ENCODE measurements at places on chromosomes 13 and 19. TPM values are rescaled to one million over a fixed set of nuclear protein-coding genes. Genes with fewer than 3 reads are reported as not detected.

The CELF5 gene
- not detected for total RNA-seq

The MAP4K1 gene
- 1.4 TPM for total RNA-seq

The ZNF229 gene
- 3.5 TPM for total RNA-seq

The FAAP24 gene
- 5.4 TPM for total RNA-seq

DNA sequence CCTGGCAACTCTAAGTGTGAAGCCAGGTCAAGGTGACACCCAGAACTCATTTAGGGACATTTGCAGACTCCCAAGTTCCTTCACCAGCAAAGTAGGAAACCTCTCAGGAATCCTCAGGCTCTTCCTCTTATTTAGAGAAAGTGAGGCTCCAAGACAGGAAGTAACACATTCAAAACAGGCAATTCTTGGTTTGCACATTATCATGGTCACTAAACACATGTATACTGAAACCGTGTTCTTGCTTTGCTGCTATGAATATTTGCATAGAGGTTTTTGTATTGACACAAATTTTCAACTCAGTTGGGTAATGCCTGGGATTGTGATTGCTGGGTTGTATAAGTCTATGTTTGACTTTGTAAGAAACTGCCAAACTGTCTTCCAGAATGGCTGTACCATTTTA lies 13.2 kb upstream of the URI1 start:
- no peak for DNase-seq

DNA sequence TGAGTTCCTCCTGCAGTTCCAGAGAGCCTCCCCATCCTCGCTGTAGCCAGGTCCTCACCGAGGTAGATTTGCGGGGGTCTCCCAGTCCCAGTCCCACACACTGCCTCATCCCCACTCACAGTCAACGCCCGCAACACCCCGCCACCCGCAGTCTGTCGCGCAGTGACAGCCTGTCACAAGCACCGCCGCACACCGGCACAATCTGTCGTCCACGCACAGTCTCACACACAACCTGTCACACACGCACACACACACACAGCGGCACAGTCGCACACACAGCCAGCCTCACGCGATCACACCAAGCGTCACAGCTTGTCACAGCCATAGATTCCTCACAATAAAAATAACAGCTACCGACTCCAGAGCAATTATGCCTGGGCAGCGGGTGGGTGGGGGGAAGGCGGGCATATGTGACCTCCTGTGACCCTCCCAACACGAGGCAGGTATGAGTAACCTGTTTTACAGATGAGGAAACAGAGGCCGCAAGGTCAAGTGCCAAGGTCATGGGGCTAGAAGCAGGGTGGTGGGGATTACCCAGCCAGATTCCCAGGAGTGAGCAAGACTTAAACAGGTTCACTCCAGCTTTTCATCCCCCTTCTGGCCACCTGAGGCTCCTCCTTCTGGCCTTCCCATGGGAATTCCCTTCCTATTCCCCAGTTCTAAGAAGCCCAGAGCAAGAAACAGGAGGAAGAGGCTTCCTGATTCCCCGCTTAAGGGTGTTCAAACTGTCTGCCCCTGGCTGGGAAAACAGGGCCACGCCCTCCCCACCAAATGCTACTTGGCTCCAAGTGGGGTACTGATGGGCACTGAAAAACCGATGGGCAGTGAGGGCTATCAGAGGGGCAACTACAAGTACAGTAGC lies 13.9 kb downstream of the NFIX start:
- DNase-seq, result no peak

GRCh38 chr19:10270616-10271394 lies at the start of gene ICAM1:
ICAM1 (plus strand) TSS chr19:10271120; CDS start chr19:10271160, 40 bp downstream.
- DNase-seq, result no peak

DNA sequence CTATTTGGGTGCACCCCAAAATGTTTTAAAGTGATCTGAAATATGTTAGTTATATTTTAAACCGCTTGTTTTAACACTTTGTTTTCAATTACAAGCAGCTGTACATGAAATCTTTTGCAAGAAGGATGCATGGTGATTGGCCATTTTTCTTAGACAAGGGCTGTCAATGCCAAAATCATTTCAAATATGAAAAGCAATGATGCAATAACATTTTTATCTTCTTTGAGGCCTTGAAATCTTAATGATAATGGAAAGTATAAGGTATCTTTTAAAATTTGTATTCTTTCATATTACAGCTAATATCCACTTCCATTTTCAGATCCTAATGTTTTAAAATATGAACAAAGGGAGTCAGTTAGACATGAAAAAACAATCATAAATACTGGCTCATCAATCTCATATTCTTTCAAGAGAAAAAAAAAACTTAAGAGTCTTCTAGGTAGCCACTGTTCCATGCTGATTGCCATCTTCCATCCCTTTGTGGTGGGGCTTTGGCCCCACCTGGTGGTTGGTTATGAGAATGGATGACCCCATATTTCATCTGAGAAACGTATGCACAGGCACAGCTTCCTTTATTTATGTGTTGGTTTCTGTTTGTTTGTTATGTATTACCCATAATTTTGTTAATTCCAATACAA lies 330.3 kb upstream of the MIR17HG start:
- DNase-seq, result no peak

GRCh38 chr13:96810104-96810503 lies 184.2 kb downstream of the OXGR1 start:
- DNase-seq, result no peak

DNA sequence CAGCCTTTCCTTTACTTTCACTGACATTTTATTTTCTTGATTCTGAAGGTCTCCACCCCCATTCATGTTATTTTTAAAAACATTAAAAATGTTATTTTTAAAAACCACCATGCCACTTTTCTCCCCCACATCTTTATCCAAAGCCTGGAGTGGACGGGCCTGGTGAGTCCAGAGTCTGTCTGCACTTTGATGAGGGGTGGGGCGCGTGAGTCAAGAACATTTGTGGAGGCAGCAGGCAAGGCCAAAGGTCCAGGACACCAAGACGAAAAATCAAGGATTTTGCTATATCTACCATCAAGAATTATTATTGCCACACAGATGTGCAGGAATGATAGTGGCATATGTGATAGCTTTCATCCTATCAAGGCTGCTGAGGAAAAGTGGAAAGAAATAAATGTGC lies 224.9 kb downstream of the FGF9 start:
- DNase-seq, result no peak

- DNase-seq, result no peak
Observed at GRCh38 chr13:109880371-109881346, 94.3 kb upstream of the IRS2 start.

- no peak for DNase-seq
Observed at GRCh38 chr19:57599377-57599760, 316 bp upstream of the ZNF530 start.

GRCh38 chr13:72970956-72971355 lies 87.8 kb upstream of the KLF5 start:
- no peak for DNase-seq

DNA sequence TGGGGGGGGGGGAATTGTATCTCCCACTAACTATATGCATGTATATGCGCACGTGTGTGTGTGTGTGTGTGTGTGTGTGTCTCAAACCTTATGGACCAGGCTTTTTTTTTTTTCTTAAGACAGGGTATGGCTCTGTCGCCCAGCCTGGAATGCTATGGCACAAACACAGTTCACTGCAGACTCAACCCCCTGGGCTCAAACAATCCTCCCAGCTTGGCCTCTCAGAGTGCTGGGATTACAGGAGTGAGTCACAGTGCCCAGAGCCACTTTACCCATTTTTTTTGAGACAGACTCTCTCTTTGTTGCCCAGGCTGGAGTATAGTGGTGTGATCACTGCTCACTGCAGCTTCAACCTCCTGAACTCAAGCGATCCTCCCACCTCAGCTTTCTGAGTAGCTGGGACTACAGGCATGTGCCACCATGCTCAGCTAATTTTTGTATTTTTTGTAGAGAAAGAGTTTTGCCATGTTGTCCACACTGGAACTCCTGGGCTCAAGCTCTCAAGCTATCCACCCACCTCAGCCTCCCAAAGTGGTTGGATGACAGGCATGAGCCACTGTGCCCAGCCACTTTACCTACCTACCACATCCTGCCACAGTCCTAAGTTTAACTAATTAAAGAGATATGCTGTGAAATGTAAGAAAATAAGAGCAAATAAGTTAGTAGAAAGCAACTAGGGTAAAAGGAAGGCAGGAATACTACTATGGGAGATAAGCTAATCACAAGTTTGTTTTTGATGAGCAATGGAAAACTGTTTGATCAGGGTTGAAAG lies 2.4 kb downstream of the ZMYM5 start:
- no peak for DNase-seq

DNA sequence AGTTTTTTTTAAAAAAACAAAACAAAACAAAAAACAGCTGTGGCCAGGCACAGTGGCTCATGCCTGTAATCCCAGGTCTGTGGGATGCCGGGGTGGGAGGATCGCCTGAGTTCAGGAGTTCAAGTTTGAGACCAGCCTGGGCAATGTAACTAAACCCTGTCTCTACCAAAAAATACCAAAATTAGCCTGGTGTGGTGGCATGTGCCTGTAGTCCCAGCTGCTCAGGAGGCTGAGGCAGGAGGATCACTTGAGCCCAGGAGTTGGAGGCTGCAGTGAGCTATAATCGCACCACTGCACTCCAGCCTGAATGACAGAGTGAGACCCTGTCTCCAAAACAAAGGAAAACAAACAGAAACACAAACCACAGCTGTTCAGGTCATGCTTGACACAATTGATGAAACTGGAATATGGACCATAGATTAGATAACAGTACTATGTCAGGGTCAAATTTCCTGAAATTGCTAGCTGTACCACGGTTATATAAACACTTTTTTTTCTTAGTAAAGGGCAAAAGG lies 6.9 kb upstream of the ANGPTL4 start:
- no peak for DNase-seq

GRCh38 chr19:51729781-51730180 lies 6.0 kb upstream of the HAS1 start:
- DNase-seq, result no peak

DNA sequence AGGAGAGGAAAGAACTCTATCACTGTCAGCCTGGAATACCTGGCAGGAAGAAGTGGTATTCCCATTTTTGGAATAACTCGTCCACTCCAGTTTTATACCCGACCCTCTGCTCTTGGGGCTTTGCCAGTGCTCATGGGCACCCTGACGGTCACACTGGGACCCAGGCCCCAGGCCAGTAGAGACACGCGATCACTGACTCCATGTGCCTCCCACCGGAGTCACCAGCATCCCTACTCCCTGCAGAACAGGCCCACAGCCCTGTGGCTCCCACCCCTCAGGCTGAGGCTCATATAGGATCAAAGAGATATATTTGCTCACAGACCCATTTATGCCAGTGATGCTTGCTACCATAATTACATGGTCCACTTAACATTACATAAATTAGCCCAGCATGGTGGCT lies 3.5 kb downstream of the GRTP1 start:
- DNase-seq, result no peak
